ENCODE measurements at places on chromosomes 2 and 18. TPM values are rescaled to one million over a fixed set of nuclear protein-coding genes. Genes with fewer than 3 reads are reported as not detected.

The OTX1 gene
- total RNA-seq = 2.9 TPM

The IGFBP5 gene
- 0.08 TPM for total RNA-seq

The DGUOK gene
- total RNA-seq = 85.1 TPM

The PPM1B gene
- total RNA-seq = 10.0 TPM

The LBX2 gene
- 1.2 TPM for total RNA-seq

The SCG2 gene
- total RNA-seq = not detected

The CLEC4F gene
- not detected for total RNA-seq

The CTDP1 gene
- total RNA-seq = 12.2 TPM

The NETO1 gene
- total RNA-seq = 0.47 TPM

The ERCC3 gene
- total RNA-seq = 24.3 TPM

The NAT8 gene
- not detected for total RNA-seq

The PREB gene
- total RNA-seq = 69.1 TPM

The SLC5A6 gene
- total RNA-seq = 49.7 TPM

The UGT1A6 gene
- 0.78 TPM for total RNA-seq

The RGPD4 gene
- not detected for total RNA-seq

The C2orf15 gene
- 2.3 TPM for total RNA-seq

The POTEJ gene
- not detected for total RNA-seq

The VSNL1 gene
- total RNA-seq = 12.8 TPM

The GALNT3 gene
- total RNA-seq = 89.5 TPM

The ABCG5 gene
- total RNA-seq = not detected

The BMP10 gene
- not detected for total RNA-seq

The DTNA gene
- total RNA-seq = 1.5 TPM

The RNF181 gene
- total RNA-seq = 222 TPM

The SLC14A1 gene
- not detected for total RNA-seq

The GPR39 gene
- 7.3 TPM for total RNA-seq

The EVX2 gene
- not detected for total RNA-seq

The LYPD6B gene
- total RNA-seq = 4.9 TPM

The FKBP7 gene
- total RNA-seq = 1.1 TPM

The POTEI gene
- not detected for total RNA-seq

The NT5C1B gene
- not detected for total RNA-seq

The LRATD1 gene
- total RNA-seq = 8.1 TPM

The C2orf78 gene
- total RNA-seq = not detected

The CDH19 gene
- not detected for total RNA-seq

The CNOT9 gene
- 76.6 TPM for total RNA-seq

Data from hair follicular keratinocyte (primary cell).